Activated T-helper 2 cell treated with anti-CD3 and anti-CD28 coated beads, Interferon-gamma antibody, Interleukin-2, Interleukin-4, amounts not matched to agents 10 μg/mL and 5 μg/mL and 100 μg/mL, durations not matched to agents 14 hours and 24 hours and 36 hours (primary cell): ENCODE measurements at places on chromosomes 7 and 10. TPM values are rescaled to one million over a fixed set of nuclear protein-coding genes. Genes with fewer than 3 reads are reported as not detected.

TRIM56 gene
- 42.6 and 43.8 TPM in 2 replicates for total RNA-seq

PLAU gene
- 1.7 and 1.8 TPM in 2 replicates for total RNA-seq

HABP2 gene
- not detected in 2 replicates for total RNA-seq

TAS2R5 gene
- total RNA-seq, result 0.60 and 0.62 TPM in 2 replicates

SPDYE9 gene
- total RNA-seq, result not detected in 2 replicates

CTTNBP2 gene
- total RNA-seq, result not detected in 2 replicates

MSMB gene
- total RNA-seq, result not detected in 2 replicates

KIAA1217 gene
- 0.41 and 0.62 TPM in 2 replicates for total RNA-seq

HOGA1 gene
- not detected in 2 replicates for total RNA-seq

PAX2 gene
- total RNA-seq, result 0.18 and 0.30 TPM in 2 replicates

NKX2-3 gene
- total RNA-seq, result not detected in 2 replicates

TECTB gene
- total RNA-seq, result not detected in 2 replicates

C10orf67 gene
- not detected in 2 replicates for total RNA-seq

SFXN3 gene
- total RNA-seq, result 41.3 and 44.3 TPM in 2 replicates

MBL2 gene
- not detected in 2 replicates for total RNA-seq

SCIN gene
- not detected in 2 replicates for total RNA-seq

TEX47 gene
- not detected in 2 replicates for total RNA-seq

C10orf105 gene
- total RNA-seq, result 0.11 and 0.18 TPM in 2 replicates

C10orf71 gene
- not detected in 2 replicates for total RNA-seq

ZCCHC24 gene
- 2.1 and 2.6 TPM in 2 replicates for total RNA-seq

STYXL1 gene
- total RNA-seq, result 27.7 and 36.1 TPM in 2 replicates

CACNB2 gene
- 1.1 and 1.6 TPM in 2 replicates for total RNA-seq

GSAP gene
- total RNA-seq, result 0.43 and 0.90 TPM in 2 replicates

GATA3 gene
- total RNA-seq, result 281 and 293 TPM in 2 replicates

MEST gene
- total RNA-seq, result 3.1 and 3.6 TPM in 2 replicates

ZNF804B gene
- not detected in 2 replicates for total RNA-seq

CHRM2 gene
- total RNA-seq, result not detected in 2 replicates

MRLN gene
- total RNA-seq, result not detected in 2 replicates

TAC1 gene
- 1.8 and 2.0 TPM in 2 replicates for total RNA-seq

AKR1C8 gene
- total RNA-seq, result not detected in 2 replicates

SYCE1 gene
- total RNA-seq, result 0.23 and 0.62 TPM in 2 replicates

IL6 gene
- not detected in 2 replicates for total RNA-seq

GNAI1 gene
- total RNA-seq, result 6.4 and 7.5 TPM in 2 replicates

FGFR2 gene
- total RNA-seq, result not detected in 2 replicates

ODAD2 gene
- not detected in 2 replicates for total RNA-seq

FXYD4 gene
- not detected in 2 replicates for total RNA-seq

PRTFDC1 gene
- 0.11 and 0.25 TPM in 2 replicates for total RNA-seq

ACSM6 gene
- total RNA-seq, result not detected in 2 replicates

VGF gene
- 0.23 and 0.41 TPM in 2 replicates for total RNA-seq

GHRHR gene
- not detected in 2 replicates for total RNA-seq

PALD1 gene
- total RNA-seq, result 2.1 and 2.3 TPM in 2 replicates

MRC1 gene
- total RNA-seq, result not detected in 2 replicates

GPR15LG gene
- not detected in 2 replicates for total RNA-seq

NRP1 gene
- 6.1 and 6.6 TPM in 2 replicates for total RNA-seq

CYP3A4 gene
- not detected in 2 replicates for total RNA-seq
